ENCODE measurements at places on chromosomes 2 and 18.
A peak's percentile ranks its signal among the peaks of the same experiment; 100 is the strongest.

DNA sequence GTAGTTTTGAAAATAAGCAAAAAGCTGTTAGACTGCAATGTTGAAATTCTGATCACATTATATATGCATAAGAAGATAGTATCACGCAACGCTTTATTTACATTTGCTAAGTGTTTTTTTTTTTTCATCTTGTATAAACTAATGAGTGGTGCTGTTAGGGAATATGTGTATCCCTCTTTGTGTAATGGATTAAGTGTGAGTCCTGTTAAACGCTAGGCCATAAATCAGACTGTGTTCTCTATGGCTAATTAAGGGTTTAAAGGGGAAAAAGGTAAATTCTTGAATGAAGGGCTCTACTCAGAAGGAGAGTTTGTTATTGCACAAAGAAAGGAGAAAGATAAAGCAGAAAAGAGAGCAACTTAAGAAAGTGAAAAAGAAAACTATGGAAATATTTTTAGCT, 4.8 kb upstream of the ASXL3 start:
- no peak for DNase-seq

DNA sequence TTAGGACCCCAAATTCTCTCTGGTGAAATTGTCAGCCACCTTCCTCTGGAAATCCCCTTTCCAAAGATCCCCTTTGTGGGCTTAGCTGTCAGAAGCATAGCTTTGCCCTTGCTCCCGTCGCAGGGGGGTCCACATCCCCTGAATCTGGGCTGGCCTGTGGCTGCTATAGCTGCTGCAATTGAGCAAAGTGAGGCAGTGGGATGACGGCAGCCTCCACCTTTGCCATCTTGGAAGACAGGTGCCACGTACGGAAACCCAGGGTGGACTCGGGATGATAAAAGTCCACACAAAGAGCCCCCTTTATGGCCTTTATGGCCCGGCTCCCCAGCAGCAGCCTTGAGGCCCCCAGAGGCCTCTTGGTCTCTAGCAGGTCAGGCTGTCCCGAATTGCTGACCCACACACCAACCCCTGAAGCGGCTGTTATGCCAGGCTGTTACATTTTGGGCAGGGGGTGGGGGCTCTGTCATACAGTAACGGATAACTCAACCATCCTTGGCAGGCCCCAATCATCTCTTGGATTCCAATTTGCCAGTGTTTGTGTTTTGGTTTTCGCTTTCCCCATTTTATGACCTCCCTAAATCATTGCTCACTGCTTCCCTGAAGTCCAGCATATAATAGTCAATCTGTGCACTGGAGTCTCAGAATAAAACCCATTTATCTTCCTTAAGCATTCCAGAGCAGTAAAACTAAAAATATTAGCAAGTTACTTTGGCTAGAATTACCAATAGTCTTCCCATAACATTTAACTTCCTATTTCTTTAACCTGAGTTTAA, 33.2 kb upstream of the ID2 start:
- DNase-seq = no peak

DNA sequence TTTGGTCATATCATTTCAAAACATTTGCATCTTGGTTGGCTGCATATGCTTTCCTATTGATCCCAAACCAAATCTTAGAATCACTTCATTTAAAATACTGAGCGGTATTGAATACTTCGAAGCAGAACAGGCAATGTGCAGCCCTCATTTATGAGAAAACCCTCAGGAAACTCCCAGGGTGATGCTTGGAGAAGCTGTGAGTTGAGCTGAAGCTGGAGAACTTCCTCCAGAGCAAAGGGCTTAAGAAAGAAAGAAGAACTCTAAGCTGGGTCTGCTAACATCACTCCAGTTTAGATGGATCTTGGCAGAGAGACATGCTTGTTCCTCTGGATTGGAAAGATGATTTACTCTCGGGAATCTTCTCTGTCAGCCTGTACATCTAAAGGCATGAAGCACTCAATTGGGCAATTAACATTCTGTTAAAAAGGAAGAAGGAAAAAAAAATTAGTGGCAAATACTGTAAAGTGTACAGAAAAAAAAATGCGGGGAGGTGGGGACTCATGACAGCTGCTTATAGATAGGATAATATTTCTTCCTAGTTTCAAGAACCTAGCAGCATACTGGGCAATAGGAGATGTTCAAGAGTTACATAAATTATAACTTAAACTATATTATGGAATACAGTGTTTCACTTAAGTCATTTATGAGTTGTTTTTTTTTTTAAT, 49.5 kb downstream of the ATIC start:
- DNase-seq = no peak

DNA sequence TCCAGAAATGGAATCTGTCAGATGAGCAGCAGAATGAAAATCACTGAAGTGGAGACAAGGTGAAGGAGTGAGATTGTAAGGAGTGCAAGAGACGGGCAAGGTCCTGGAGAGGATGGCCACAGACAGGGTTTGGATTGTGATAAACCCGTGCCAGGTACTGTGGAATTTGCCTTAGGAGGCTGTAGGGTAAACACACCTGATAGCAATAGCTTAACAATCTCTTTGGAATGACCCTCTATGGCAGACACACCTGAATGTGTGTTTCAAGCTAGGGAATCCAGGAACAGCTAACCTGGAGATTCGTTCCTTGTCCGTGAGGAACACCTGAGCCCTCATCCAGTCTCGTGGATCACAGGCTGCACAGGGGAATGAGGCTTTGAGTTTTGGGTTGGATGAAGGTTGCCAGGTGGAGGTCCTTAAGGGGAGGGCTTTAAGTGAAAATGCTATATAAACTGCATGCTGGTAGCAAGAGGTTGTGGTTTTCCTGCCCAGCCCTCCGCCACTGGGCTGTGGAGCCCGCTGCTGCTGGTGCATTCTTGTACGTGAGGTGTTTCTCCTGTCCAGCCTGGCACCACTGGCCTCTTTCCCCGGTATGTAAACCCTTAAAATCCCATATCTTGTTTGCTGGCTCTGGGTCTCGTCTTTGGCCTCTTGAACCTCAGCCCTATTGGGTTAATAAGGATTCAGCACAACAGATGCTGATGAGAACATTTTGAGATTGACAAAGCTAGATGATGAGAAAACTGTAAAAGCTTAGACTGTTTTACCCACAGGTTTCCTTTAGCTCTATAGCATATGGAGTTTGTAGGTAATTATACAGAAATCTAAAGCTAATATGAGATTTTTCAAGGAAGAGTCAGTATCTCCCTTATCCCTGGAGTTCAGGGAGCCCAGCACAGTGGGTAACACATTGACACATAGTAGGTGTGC, 117.9 kb downstream of the ARHGAP15 start:
- no peak for DNase-seq

GRCh38 chr2:30867385-30867784, 60.1 kb upstream of the CAPN13 start:
- no peak for DNase-seq

GRCh38 chr2:68251855-68252399, 405 bp downstream of the PPP3R1 start:
- no peak for DNase-seq

- DNase-seq = no peak
Observed at GRCh38 chr2:127515383-127515915, 10.8 kb downstream of the IWS1 start.

DNA sequence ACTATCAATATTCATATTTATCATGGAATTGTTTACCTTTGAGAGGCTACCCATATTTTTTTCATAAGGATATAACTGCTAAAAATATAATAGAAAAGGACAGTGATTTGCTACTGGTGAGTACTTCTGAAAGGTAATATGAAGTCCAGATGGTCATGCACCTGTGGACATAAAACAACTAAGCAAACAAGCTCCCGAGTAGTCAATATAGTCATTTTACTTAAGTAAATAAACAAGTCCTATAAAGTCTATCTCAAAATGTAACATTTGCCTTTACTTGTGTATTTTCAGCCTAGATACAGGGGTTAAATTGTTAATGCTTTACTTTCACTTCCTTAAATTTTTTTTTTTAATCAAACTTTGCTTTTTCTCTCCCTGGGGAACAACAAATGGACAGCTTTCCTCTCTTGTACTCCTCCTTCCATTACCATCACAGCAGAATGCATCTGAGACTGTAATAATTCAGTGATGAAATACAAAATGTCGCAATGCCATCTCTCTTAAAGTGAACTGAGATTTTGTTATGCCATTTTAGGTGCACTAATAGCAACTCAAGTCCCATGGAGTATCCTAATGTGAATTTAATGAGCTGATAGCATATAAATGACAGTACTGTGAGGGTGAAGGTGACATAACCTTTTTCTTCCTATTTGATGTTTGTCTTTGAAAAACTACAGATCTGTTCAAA, 1325.4 kb upstream of the ZEB2 start:
- DNase-seq = no peak

DNA sequence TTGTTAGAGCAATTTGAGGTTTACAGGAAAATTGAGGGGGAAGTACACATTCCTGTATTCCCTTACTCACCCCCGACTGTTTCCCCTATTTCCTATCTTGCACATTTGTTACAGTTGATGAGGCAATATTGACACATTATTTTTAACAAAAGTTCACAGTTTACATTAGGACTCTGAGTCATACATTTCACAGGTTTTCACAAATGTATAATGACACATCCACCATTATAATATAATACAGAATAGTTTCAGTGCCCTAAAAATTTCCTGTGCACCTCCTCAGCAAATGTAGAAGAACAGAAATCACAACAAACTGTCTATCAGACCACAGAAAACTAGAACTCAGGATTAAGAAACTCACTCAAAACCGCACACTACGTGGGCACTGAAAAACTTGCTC, 160.6 kb upstream of the RMP24 start:
- DNase-seq = no peak

- DNase-seq = peak; percentile 24
Observed at GRCh38 chr2:241289597-241289996, 25.9 kb downstream of the HDLBP start.

All from cerebellar cortex (tissue), 1 donor.